Suppressor macrophage treated with lipopolysaccharide for 4 hours (primary cell): ENCODE measurements at places on chromosomes 5 and 9.

DNA sequence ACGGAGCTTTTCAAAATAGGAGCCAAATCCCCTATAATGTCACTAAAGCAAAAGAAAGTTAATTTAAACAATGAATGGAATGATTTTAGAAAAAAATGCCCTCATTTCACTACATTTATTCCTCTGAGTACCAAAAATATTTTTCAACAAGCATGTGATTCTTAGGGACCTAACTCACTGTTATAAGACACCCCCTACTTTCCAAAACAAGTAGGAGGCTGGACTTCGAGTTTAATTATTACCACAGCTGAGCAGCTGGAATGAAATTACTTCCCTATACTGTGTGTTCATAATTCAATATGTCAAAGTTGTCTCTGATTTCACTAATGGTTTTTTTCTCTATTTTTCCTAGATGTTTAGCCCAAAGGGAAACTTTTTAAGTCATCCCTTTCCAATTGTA lies 61.6 kb downstream of the SAXO1 start:
- DNase-seq, result no peak

- no peak for DNase-seq
These were observed 49.2 kb upstream of the TAF11L2 start for GRCh38 chr5:17448877-17449276.

- no peak for DNase-seq
These were observed 301.9 kb upstream of the POU5F2 start for GRCh38 chr5:94043311-94043710.

GRCh38 chr5:71932655-71933338 lies 174.5 kb upstream of the MAP1B start:
- no peak for DNase-seq

DNA sequence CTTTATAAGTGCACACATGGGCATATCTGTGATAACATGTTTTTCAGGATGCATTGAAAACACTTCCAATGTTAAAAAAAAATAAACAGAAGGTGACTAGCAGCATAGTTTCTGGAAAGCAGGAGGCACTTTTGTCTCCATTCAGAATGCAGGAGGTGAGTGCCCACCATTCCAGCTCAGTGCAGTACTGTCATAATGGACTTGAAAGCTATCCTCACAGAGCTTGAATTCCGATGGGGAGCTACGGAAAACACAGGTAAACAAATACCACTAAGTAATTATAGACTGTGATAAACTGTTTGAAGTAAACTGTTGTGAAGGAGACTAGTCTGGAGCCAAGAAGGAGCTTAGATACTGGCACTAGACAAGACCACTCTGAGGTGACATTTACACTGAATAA lies 9.9 kb downstream of the FBN2 start:
- no peak for DNase-seq

DNA sequence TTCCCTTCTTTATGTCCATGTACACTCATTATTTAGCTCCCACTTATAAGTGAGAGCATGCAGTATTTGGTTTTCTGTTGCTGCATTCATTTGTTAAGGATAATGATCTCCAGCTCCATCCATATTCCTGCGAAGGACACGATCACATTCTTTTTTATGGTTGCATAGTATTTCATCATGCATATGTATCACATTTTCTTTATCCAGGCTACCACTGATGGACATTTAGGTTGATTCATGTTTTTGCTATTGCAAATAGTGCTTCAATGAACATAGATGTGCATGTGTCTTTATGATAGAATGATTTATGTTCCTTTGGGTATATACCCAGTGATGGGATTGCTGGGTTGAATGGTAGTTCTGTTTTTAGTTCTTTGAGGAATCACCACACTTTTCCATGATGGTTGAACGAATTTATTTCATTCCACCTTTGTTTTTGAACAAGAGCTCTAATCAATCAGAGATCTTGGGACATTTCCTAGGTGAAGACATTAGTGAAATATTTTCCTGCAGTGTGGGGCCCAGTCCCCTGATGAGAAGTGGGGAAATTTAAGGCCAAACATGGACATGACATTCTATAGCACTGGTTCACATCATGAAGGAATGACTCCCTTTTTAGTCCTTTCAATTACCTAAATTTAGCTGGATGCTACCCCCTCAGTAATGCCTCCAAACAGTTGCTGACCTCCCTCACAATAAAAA lies 7.1 kb upstream of the TEX48 start:
- DNase-seq, result no peak

DNA sequence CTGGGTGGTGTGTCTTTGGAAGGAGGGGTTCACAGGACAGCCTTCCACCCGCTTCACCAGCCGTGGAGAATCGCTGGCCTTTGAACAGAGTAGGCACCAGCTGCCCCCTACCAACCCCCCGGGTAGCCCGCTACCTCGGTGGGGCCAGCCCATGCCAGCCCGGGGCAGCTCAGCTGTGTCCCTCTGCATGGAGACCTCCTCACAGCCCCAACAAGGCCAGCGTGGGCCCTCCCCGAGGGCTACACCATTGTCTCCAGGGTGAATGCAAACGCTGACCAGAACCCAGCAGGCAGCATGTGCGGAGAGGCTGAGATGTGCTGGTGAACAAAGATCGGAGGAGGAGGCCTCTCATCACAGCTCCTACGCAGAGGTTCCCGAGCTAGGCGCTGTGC lies 51.9 kb downstream of the LMX1B start:
- no peak for DNase-seq

GRCh38 chr5:104265531-104266140 lies 703.0 kb upstream of the NUDT12 start:
- DNase-seq, result no peak

GRCh38 chr9:22975951-22976350 lies 529.3 kb downstream of the DMRTA1 start:
- DNase-seq, result no peak

DNA sequence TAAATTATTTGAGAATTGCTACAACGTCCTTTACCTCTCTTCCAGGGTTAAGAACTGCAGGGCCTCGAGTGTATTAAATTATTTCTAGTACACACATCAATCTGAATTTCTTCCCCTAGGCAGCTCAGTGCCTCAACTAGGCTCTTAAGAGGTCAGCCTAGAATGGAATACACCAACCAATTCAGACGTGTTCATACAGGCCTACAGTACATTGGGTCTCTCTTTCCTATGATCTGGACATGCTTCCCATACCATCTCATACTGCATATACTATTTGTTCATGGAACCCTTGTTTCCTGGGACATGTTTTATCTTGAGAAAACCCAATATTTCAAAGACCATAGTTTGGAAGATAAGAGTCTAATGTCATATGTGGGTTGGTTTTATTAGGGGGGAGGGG lies 434.1 kb upstream of the WWC1 start:
- DNase-seq, result no peak

- DNase-seq, result no peak
These were observed 3.0 kb upstream of the CDX1 start for GRCh38 chr5:150163547-150164059.

GRCh38 chr5:124841829-124842712 lies 95.6 kb upstream of the ZNF608 start:
- peak; percentile 22 for DNase-seq

- no peak for DNase-seq
These were observed 546.3 kb downstream of the EBF1 start for GRCh38 chr5:158553195-158553961.

- DNase-seq, result peak; percentile 39
These were observed 9.2 kb downstream of the EEIG1 start for GRCh38 chr9:127971357-127972235.

- no peak for DNase-seq
These were observed 20.9 kb downstream of the WHRN start for GRCh38 chr9:114484215-114484853.

GRCh38 chr9:114282926-114283325 lies 40.0 kb upstream of the ORM1 start:
- peak; percentile 28 for DNase-seq

DNA sequence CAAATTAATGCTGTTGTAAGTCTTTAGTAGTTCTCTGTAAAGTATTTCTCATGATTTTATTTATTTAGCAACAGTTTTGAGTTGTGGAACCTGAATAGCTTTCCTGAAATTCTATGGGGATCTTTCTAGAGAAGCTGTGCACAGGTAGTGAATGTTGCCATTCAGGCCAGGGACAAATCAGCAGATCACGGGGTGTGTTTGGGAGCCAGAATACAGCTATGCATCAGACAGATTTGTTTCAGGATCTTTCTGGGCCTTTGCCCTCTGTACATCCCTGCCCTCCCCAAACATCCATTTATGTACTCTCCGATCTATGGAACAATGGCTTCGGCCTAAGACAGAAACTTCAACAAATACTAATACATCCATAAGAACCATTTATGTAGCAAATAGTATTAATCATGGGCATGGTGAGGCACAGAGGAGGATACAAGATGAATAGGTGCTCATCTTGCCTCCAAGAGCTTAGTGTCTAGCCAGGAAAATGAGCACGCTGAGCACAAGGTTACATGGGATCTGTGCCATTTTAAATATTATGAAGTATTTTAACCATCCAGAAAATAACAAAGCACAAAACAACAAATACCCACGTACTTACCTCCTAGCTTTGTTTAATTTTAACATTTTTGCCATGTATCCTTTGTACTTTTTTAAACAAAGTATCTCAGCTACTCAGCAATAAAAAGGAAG lies 13.1 kb downstream of the ARHGEF37 start:
- no peak for DNase-seq

- no peak for DNase-seq
These were observed 7.9 kb upstream of the FIBCD1 start for GRCh38 chr9:130946766-130947617.

GRCh38 chr9:106717686-106718085 lies 145.3 kb upstream of the ZNF462 start:
- no peak for DNase-seq

- no peak for DNase-seq
These were observed 250.2 kb upstream of the DMRT1 start for GRCh38 chr9:591292-591691.

GRCh38 chr9:127066060-127066850 lies 56.2 kb downstream of the ANGPTL2 start:
- no peak for DNase-seq

DNA sequence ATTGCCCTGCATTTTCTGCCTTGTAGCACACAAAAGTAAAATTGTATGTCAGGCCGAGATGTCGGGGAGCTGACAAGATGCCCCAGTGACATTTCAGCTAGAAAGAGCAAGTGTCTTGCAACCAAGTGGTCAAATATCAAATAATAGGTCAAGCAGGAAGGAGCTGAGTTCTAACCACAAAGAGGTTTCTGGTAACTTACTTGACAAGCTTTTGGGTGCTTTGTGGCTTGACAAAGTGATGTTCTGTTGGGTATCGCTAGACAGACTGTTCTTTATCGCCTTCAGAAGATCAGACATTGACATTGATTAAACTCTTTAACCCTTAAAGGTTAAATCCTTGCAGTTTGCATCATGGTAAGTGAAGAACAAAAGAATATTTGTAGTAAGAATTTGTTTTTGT lies 419.9 kb downstream of the CCDC171 start:
- DNase-seq, result no peak

DNA sequence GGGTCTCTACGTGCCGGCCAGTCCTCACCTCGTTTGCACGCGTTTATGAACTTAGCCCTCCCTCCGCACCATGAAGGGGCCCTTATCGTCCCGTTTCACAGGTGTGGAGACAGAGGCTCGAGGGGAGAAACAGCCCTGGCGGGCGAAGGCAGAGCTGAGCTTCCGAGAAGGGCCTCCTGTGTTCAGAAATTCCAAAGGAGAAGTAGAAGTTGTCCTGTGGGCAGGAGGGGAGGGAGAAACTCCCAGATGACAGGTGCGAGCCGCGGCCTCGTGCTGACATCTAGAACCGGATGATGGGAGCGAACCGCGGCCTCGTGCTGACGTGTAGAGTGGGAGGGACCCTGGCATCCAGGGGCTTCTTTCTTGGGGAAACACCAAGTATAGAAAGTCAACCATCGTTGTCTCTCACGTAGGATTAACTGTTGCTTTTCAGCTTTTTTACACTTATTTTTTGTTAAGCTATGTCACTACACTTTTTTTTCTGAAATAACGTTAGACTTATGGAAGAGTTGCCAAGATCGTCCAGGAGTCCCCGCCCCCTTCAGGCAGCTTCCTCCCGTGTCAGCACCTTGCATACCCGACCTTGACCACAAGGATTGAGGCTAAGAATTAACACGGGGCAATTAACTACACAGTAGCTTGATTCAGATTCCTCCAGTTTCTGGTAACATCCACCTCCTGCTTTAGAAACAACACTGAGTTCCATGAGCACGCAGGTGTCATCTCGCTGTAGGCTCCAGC lies 42.8 kb upstream of the NKD2 start:
- DNase-seq, result no peak

GRCh38 chr5:159814805-159815585 lies 101.3 kb upstream of the ADRA1B start:
- no peak for DNase-seq

DNA sequence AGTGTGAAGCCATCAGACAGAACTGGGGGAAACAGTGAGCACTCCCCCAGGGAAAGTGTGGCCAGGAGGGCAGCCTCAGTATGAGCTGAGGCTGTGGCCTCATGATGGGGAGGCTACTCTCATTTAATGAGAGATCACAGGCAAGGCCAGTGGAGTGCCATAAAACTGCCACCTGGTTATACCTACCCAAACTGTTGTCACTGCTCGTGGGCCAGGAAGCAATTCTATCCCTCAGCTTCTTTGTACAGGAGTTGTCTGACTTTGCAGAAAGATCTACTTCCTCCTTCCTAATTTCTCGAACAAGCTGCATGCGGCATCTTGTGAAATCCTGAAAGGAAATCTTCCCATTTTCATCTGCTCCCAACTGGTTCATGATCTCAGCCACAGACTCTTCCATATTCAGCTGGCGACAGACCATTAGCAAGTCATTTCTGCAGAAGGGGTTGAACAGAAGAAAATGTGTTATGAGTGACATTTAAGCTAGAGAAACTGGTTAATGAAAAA lies 50.0 kb downstream of the TSSK1B start:
- peak; percentile 21 for DNase-seq

GRCh38 chr5:157549954-157550549 lies 25.5 kb downstream of the ADAM19 start:
- no peak for DNase-seq

DNA sequence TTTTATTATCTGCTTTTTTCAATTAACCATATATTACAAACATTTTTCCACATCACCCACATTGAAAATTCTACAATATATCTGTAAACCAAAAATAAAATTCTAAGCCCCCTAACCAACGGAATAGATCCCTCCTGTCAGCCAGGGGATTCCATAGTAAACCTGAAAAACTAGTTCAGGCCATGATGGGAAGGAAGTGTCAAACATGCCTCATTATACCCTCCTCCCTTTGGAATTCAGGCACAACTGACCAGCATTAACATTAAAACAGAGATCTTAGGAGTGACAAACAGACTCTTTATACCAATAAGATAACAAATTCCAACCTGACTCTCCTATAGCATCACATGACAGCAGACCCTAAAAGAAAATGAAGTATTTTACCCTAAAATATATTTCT lies 113.7 kb upstream of the DMRT1 start:
- no peak for DNase-seq

GRCh38 chr5:153559926-153560325 lies 69.5 kb downstream of the GRIA1 start:
- DNase-seq, result no peak

DNA sequence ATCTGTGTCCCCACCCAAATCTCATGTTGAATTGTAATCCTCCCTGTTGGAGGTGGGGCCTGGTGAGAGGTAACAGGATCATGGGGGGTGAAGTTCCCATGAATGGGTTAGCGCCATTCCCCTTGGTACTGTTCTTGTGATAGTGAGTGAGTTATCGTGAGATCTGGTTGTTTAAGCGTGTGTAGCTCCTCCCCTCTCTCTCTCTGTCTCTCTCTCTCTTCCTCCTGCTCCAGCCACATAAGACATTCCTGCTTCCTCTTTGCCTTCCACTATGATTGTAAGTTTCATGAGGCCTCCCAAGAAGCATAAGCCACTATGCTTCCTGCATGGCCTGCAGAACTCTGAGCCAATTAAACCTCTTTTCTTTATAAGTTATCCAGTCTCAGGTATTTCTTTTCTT lies 28.8 kb downstream of the C5orf15 start:
- no peak for DNase-seq

GRCh38 chr5:149152317-149152746 lies 11.0 kb downstream of the ABLIM3 start:
- peak; percentile 42 for DNase-seq
